ENCODE measurements at places on chromosomes 2 and 18. TPM values are rescaled to one million over a fixed set of nuclear protein-coding genes. Genes with fewer than 3 reads are reported as not detected.

Gene POTEC
- total RNA-seq, result 0.98 TPM

DNA sequence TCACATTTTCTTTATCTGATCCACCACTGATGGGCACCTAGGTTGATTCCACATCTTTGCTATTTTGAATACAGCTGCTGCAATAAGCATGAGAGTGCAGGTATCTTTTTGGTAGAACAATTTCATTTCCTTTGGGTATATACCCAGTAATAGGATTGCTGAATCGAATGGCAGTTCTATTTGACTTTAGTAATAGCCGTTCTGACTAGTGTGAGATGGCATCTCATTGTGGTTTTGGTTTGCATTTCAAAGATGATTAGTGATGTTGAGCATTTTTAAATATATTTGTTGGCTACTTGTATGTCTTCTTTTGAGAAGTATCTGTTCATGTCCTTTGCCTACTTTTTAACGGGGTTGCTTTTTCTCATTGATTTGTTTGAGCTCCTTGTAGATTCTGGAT is 72.3 kb downstream of the CCDC138 start:
- peak; percentile 7 for DNase-seq

Gene TCF7L1
- not detected for total RNA-seq

GRCh38 chr18:58861353-58861752 is 3.3 kb upstream of the ZNF532 start:
- no peak for DNase-seq

GRCh38 chr2:74020702-74021406 is 36.1 kb downstream of the TET3 start:
- DNase-seq, result no peak

Gene MTA3
- total RNA-seq, result 45.3 TPM

- no peak for DNase-seq
Measured at GRCh38 chr2:74514368-74515270, at the start of gene TLX2. Gene TLX2 (plus strand): TSS chr2:74514450. CDS start chr2:74514807, 357 bp downstream.

DNA sequence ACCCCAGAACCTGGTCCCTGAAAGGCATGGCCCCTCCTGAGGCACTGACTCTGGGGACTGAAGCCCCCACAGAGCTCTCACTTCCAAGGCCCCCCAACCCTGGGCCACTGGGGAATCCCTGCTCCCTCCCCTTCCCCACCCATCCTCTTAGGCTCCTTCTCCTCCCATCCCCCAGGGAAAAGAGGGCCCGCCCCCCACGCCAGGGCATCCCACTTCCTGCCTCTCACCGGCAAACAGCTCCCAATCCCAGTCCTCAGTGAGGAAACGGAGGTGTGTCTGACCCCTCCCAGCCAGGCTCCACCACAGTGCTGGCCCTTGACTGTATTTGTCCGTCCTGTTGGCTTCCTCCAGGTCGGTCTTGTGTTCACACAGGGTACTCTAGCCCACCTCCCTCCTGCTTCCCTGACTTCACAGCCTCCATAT is 35.0 kb upstream of the PTMA start:
- DNase-seq, result peak; percentile 94

- no peak for DNase-seq
Measured at GRCh38 chr2:169039702-169040101, 8.6 kb upstream of the ABCB11 start.

DNA sequence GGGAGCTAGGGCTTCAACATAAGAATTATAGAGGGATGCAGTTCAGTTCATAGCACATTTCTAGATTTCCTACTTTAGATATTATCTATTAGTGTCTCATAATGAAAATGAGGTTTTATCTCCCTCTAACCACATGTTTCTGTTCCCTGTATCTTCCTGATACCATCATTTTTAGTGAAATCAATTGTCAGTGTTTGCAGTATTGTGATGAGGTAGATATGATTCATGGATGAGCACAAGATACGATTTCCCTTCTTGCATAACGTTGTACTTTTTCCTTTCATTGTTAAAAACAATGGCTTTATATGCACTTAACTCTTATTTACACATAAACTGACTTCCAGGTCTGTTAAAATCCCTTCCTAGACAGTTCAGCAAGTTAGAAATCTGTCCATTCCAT is 211.4 kb downstream of the ZBTB7C start:
- DNase-seq, result no peak

Gene SLC9A4
- 0.84 TPM for total RNA-seq

Gene REL
- 8.6 TPM for total RNA-seq

GRCh38 chr2:45171136-45171501 is 161.9 kb upstream of the SIX2 start:
- DNase-seq, result no peak

All from A172 (cell line).